ENCODE measurements at places on chromosomes 6 and 20.

GRCh38 chr6:131730264-131730663 is 19.4 kb upstream of the CTAGE9 start:
- peak; percentile 64 for DNase-seq

DNA sequence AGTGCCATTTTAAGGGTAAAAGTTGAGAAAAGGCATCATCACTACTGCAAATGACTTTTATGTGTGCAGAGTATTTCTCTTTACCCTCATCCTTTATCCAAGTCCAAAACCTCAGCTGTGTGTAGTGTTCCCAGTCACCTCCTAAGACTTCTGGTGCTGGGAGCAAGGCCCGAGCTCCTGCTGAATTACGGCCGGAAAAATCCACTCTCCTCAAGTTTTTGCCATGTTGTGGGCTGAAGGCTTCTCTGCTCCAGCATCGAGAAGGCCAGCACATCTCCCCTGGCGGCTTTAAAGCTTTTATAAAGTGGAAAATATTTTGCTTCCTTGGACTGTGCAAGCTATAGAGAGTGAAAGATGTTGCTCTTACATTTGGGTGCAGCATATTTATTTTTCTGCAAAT is 153.2 kb upstream of the THBS2 start:
- DNase-seq, result no peak

DNA sequence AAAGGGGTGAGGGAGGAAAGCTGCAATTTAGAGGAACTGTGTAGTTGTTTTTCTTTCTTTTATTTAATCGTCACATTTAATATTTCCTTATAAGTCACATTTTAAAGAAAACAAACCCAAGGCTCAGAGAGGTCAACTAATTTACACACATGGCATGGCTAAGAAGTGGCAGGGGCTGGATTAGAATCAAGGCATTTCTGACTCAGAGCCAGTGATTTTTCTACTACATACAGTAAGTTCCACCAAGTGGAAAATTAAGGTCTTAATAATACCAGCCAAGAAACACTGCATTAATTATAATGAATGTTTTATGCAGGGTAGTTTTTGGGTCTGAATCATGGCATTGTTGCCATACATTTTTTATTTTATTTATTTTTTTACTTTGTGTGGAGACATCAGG is 607.7 kb upstream of the CITED2 start:
- DNase-seq, result no peak

DNA sequence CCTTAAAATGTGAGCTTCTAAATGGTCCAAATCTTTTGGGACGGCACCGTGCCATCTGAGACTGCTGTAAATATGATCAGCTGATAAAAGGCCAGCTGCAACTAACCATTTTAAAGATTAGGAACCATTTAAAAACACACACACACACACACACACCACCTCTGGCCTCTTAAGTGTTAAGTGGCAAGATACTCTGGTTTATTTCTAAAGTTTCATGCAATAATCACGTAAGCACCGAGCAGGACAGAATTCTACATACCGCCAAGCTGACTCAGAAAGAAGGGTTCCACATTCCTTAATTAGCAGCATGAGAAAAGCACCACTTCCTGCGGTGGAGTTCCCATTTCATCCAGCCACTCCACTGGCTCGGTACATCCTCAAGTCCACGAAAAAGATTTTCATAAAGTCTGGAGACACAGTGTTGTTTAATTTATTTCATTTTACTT is 17.8 kb upstream of the ZNF217 start:
- peak; percentile 84 for DNase-seq

- peak; percentile 16 for DNase-seq
Measured at GRCh38 chr20:59069026-59069425, 26.4 kb upstream of the PRELID3B start.

GRCh38 chr6:26028746-26029569 is 58.3 kb upstream of the HFE start:
- no peak for DNase-seq

GRCh38 chr6:167684276-167685104 is 142.2 kb upstream of the AFDN start:
- DNase-seq, result no peak

DNA sequence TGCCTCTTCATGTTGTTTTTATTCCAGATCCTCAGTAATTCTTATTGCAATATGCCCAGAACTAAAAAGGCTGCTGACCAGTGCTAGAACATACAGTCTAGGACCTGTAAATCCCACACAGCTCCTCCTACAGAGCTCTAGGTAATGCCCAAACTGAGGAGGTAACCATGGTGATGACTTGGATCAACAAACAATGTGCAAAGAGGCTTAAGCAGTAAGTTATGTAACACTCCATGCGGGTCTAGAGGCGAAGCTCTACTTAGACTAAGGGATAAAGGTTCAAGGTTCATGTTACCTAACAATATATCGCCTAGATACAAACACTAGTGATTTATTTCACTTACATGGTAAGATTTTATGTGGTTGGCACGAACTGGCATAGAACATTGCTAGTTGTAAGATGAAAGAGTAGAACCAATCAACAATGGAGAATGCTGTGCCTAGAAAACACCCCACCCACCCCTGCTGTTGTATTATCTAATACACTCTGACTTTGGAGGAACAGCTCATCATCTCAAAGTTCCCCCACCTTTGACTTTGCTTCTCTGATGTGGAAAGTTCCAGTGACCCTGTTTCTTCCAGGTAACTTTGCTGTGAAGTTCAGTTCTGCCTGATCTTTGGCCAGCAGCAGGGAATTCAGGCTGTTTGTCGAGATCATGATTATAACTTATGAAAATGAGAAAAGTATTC is 242.4 kb downstream of the ALDH8A1 start:
- DNase-seq, result peak; percentile 9

- DNase-seq, result no peak
Measured at GRCh38 chr6:138397128-138398122, 6.6 kb upstream of the HEBP2 start.

- no peak for DNase-seq
Measured at GRCh38 chr20:51529758-51530157, 12.8 kb downstream of the NFATC2 start.

DNA sequence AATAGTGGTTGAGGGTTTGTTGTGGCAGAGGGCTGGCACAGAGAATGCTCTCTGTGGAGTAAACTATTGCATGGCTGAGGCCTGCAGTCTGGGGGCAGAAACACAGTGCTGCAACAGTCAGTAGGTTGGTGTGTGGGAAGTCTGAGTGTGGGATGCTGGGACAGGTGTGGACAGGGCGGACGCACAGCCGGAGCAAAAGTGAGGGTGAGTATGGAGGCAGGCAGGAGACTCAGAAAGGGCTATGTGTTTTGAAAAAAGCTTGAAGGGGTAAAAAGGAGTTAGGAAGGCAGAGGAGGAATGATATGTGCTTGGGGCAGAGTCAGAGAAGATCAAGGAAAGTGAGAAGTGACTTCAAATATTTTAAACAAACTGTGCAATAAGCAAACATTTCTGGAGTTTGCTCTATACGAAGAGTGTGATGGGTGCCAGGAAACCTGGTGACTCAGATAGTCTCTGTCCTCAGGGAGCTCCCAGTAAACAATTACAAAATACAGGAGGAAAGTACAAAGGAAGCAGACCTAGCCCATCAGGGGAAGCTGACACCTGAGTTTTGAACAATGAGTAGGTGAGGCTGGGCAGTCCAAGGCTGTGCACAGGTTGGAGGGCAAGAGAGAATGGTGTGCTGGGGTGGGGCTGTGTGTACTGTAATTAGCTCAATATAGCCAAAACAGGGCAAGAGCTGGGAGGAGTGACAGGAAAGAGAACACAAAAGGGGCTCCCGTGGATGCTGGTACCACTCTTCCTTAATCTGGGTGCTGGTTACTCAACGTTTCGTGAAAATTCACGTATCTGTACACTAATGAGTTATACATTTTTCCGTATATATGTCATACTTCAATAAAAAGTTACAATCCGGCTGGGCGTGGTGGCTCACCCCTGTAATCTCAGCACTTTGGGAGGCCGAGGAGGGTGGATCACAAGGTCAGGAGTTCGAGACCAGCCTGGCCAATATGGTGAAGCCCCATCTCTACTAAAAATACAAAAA is 55.2 kb downstream of the PIGU start:
- DNase-seq, result no peak

DNA sequence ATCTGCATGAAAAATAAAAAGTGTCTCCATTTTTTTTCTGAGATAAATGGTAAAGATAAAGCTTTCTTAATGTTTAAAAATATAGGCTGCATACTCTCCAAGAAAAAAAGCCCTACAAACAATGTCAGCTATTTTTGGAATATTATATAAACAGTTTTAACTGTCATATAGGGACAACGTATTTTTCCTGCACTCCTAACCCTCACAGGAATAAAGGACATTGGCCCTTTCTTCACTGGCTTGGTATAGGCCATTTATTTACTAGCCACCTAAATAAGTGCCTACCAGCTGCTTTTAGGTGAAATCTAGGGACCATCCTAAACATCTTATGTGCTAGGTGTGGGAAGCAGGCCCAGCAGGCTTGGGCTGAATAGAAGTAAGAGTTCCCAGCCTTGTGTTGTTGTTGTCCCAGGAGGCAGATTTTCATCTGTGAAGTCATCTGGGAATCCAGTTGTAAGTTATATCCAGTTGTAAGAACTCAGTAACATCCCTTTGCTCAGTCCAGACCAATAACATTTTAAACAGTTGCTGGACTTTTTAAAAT is 21.3 kb downstream of the FOXO3 start:
- DNase-seq, result no peak

DNA sequence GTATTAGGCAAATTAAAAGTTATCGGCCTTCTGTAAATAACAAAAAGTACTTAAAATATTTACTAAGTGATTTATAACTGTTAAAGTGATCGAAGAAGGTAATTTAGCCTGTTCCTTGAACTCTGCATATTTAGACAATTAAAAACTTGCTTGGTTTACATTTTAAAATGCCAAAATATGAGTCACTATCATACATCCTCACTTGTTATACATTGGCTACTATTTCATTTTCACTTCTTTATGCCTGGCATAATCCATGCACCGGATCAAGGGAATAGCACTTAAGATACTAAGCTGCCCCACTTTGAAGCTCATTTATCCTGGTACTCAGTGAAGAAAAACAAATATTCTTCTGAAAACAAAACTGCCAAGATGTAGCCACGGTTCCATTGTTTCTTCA is 344.6 kb downstream of the UBE3D start:
- no peak for DNase-seq

DNA sequence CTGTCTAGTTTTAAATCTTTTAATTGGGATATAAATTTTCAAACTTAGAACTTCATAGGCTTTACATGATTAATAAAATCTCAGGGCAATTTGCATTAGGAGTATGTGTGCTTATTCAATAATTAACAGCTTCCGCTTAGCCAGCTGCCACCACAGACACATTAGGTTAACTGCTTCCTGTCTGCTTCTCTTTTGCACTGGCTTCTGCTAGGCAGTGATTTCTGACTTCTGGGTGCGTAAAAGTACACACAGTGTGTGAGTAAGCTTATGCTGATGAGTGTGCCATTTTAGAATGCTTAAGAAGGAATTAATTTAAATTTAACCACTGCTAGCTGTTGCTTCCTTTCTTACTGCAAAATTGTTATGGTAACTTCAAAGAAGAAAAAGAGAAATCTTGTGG is 73.9 kb downstream of the F13A1 start:
- peak; percentile 34 for DNase-seq

DNA sequence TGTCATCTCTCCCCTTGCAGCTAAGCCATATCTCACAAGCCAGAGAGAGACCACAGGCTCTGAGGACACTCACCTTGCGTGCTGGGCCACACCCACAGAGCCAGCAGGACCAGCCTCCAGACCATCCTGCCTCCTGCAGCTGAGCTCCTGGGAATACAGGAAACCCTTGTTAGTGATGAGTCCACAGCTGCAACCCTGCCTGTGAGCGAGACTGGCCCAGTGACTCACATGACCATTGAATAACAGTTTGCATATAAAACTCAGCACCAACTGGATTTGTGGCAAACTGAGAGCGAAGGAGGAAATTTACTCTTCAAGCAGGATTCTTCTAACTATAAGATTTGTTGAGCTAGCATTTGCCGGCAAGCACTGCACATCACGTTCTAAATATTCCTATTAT is 3.0 kb downstream of the THBS2 start:
- peak; percentile 9 for DNase-seq

DNA sequence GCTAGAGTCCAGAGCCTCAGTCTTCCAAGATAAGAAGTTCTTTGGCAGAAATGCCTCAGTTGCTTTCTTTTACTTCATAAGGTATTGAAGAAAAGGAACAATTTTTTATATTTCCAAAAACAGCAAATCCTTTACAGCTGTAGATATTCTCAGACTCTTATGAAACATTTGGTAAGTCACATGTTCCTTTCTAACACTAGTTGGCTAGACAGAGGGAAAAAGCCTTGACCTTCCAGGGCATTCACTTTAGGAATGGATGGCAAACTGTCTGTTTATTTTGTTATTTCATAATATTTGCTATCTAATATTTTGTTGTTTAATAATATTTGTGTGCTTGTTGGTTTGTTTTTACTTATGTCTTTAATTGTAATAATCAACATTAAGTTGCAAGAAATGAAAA is 140.8 kb downstream of the PTPRK start:
- DNase-seq, result no peak

- no peak for DNase-seq
Measured at GRCh38 chr6:101666256-101666655, 272.7 kb downstream of the GRIK2 start.

- no peak for DNase-seq
Measured at GRCh38 chr6:79605968-79606764, 25.0 kb upstream of the SH3BGRL2 start.

DNA sequence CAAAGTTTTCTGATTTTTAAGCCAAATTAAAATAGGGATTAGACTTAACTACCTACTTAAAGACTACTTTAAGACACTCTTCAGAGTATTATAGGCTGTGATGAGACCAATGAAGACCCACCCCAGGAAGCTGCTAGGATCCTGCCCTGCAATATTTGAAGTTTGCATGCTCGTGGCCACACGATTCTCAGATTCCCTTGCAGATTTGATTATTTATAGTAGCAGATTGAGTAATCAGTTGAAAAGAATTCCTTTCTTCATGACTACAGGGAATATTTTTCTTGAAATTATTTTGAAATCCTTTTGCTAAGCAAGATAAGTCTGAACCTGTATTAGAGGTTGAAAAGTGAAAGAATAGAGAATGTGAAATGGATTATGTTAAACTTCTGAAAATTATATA is 122.3 kb downstream of the B3GAT2 start:
- DNase-seq, result no peak

DNA sequence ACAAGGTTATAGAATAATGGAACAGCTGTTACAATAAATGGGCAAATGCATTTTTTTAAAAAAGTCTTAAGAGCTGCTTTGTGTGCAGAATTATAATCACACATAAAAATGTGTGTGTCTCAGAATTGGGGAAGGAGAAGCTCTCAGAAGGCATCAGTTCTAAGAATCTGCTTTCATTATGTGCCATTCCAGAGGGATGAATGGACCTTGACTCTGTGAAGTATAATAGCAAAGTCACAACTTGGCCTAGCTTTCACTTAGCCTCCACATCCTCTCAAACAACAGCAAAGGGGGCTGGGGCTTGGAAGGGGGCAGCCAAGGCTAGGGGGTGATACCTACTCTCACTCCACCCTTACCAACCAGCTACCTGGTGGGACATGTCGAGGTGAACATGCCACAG is 265.0 kb downstream of the CDC5L start:
- DNase-seq, result no peak

All from MV-4-11 (cell line).